ENCODE measurements at places on chromosomes 7 and 10. TPM values are rescaled to one million over a fixed set of nuclear protein-coding genes. Genes with fewer than 3 reads are reported as not detected.

DNA sequence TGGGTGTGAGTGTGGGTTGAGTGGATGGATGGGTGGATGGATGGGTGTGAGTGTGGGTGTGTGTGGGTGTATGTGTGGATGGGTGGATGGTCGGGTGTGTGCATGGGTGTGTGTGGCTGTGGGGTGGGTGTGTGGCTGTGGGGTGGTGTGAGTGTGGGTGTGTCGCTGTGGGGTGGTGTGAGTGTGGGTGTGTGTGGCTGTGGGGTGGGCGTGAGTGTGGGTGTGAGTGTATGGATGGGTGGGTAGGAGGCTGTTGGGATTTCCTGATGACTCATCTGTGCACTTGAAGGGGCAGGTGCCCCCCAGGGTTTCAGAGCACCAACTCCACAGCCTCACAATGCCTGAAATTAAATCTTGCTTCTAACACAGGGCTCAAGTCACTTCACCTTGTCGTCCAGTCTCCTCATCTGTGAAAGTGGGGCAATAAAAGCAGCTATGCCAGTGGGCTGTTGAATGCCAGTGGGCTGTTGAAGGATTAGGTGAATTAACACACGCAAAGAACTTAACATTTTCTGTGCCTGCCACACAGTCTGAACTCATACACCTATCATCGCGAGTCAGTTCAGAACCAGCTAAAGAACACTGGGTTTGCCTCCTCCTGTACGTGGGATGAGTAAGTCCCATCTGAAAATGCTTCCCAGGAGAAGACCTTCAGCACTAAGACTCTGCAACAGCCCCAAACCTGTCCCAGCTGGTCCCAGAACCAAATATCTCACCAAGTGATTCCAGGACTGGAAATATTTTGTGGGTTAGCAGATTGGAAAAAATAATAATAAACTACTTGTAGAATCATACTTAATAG is 32.0 kb downstream of the SFMBT2 start:
- DNase-seq = no peak

DNA sequence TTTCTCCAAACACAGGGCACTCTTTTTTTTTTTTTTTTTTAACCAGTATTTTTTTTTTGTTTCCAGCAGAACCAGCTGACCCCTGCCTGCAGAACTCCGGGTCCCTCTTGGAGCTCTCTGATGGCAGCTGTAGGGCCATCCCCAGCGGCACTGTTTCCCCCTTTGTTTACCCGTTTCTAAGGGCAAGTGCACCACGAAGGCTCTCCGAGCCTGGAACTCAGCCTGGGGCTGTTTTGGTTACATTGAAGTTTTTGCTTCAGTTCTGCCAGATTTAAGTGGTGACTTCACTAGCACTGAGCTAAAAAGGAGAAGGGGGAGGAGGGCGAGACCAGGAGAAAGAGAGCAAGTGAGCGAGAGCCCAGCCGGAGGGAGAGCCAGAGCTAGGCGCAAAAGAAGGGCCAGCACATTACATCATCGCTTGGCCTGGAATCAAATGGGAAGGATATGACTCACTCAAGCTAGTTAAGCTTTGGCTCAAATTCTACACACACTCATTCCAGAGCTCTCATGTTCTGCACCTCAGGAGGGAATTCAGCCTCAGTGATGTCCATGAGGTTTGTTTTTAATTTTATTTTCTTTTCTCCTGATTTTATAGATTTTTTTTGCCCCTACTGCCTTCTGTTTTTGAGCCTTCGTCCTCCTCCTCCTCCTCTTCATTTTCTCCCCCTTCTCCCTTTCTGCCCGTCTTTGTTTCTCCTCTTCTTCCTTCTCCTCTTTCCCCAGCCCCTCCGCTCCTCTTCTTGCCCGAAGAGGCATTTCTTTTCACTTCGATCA is 272.3 kb downstream of the TRIL start:
- peak; percentile 99 for DNase-seq

GRCh38 chr10:131563411-131563810 is 251.9 kb upstream of the TCERG1L start:
- no peak for DNase-seq

GRCh38 chr10:60222047-60222446 is 167.6 kb downstream of the ANK3 start:
- no peak for DNase-seq

DNA sequence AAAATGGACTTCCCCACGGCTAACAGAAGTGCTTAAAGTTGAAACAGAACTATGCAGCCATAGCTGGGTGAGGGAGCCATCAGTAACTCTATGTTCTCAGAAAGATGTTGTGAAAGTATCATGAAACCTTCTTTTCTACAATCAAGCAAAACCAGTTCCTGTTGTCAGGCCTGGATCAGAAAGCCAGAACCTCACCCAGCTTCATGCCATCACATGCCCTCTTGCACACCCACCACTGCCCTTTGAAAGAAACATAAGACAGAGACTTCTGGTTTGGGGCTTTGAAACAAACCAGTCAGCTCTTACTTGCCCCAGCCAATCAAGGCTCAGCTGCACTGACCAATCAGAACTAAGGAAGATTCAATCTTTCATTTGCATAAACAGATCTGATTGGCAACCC is 230.8 kb upstream of the FERD3L start:
- DNase-seq = no peak

DNA sequence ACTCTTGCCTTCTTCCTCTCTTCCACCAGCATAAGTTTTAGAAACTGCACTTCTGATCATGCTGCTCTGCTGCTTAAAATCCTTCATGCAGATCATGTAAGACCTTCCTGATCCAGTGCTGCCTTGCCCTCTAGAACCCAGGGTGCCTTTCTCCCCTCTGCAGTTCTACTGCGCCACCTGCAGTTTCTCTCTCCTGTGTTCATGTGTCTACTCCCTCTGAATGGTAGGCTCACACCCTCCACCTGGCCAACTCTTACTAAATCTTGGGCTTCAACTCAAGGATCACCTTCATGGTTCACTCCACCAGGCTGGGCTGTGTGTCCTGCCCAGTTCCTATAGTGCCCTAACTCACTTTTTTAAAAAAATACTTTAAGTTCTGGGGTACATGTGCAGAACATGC is 174.6 kb upstream of the ITGB1 start:
- no peak for DNase-seq

The ABCC2 gene
- total RNA-seq = 68.4 TPM

All from Caki2 (cell line).